ENCODE measurements at places on chromosomes 7 and 10.

- DNase-seq, result no peak
These were observed 27.7 kb downstream of the PPP2R2D start for GRCh38 chr10:131928248-131929095.

- no peak for DNase-seq
These were observed 55.3 kb downstream of the RASGEF1A start for GRCh38 chr10:43211431-43212042.

DNA sequence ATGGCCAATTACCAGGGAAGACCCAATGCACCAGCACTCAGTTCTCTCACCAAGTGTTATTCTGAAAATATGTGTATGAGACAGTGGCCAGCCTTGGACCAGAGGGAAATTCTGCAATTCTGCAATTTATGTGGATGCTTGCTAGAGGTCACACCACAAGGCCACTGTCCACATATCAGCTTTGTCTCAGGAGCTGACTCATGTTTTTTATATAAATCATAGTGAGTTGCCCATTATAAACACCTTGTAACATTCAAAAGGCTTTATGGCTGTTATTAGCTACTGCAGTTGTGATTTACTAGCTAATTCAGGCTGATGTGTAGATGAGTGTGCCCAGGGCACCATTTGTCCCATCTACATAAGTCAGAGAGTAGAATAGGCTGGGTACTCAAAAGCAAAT is 649.0 kb downstream of the LRMDA start:
- DNase-seq, result no peak

DNA sequence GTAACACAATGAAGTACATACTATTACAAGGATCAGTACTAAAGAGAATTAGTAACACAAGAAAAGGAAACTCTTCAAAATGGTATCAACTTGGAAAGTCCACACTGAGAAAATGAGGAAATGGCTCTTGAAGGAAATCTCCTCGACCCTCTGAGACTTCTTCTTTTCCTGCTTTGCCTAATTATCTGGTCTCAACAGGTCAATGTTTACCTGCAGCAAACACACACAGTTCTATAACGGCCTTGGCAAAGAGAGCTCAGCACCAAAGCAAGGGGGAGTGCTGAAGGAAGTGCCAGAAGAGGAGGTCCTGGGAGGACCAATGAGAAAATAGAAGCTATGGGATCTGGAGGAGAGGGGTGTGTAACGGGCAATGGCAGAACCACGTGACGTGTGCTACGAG is 21.9 kb downstream of the CHCHD3 start:
- DNase-seq, result no peak

- DNase-seq, result no peak
These were observed 23.8 kb downstream of the ENO4 start for GRCh38 chr10:116873134-116873533.

GRCh38 chr7:131057794-131058070 is 269.9 kb upstream of the MKLN1 start:
- no peak for DNase-seq

- no peak for DNase-seq
These were observed 1454.8 kb upstream of the LRRTM3 start for GRCh38 chr10:65470986-65471385.

GRCh38 chr10:5504146-5505072 is 5.0 kb upstream of the CALML5 start:
- DNase-seq, result no peak

DNA sequence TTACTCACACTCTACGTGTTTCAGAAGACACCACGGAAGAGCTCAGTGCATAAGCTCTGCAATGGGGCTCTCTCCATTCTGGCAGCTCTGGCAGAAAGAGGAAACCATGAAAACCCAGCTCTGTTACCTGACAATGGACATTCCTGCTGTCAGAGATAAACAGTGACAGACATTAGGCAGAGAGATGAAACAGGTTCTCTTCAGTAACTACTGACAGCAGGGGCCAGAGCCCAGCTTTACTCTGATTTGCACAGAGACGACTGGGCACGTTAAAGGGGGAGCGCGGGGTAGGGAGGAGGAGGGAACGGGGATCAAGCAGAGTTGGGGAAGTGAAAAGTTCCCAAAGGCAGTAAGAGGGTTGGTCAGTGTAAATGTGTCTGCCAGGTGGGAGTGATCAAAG is 206.1 kb downstream of the RAMP3 start:
- DNase-seq, result no peak

GRCh38 chr10:90407131-90407530 is 450.7 kb downstream of the HTR7 start:
- DNase-seq, result no peak

DNA sequence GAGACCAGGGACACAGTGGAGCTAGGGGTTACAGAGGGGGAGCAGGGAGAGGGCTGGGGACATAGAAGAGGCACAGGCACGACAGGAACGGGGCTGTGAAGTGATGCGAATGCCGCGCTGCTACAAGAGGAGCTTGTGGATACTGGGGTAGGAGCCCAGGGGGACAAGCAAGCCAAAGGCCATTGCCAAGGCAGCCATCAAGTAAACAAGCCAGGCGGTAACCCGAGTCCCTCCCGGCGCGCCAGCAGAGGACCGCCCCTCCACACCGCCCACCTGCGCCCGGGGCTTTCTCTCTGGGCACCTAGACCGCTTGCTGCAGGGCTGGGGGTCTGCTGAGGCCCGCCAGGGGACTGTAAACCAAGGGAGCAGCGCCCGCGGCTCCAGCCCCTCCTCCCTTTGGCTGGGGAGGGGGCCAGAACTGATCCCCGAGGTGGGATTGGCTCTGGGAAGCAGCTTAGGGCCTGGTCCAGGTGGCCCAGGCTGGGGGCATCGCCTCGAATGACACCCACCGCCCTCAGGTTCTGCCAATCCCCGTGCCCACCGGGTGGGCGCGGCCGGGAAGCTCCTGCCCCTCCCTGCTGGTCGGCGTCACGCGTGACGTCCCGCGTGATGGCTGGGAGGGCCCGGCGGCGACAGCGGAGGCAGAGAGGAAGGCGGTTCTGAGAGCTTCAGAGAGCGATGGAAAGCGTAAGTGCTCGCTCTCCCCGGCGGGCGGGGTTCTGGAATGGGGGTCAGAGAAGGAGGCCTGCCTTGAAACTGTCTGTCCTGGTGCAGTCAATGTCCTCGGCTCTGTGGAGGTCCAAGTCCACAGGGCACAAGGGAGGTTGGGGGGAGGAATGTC is 982 bp downstream of the SFXN3 start:
- no peak for DNase-seq

DNA sequence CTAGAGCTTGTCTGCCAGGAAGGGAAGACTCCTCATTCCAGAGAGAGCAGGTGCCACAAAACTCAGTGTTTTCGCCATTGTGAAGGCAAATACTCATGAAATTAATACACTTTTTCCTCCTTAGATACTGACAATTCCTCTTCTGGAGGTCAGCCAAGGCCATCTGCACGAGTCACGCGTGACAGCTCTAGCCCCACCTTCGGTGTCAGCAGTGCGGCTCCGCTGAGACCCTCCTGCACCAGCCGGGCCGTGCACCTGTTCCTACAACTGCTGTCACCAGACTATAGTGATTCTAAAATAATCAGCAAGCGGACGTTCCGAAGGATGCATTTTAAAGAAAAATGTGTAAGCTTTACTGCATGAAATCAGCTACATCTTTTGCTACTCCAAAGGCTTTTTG is 127.7 kb downstream of the DIP2C start:
- no peak for DNase-seq

- no peak for DNase-seq
These were observed 86.5 kb upstream of the GRB10 start for GRCh38 chr7:50869108-50869725.

DNA sequence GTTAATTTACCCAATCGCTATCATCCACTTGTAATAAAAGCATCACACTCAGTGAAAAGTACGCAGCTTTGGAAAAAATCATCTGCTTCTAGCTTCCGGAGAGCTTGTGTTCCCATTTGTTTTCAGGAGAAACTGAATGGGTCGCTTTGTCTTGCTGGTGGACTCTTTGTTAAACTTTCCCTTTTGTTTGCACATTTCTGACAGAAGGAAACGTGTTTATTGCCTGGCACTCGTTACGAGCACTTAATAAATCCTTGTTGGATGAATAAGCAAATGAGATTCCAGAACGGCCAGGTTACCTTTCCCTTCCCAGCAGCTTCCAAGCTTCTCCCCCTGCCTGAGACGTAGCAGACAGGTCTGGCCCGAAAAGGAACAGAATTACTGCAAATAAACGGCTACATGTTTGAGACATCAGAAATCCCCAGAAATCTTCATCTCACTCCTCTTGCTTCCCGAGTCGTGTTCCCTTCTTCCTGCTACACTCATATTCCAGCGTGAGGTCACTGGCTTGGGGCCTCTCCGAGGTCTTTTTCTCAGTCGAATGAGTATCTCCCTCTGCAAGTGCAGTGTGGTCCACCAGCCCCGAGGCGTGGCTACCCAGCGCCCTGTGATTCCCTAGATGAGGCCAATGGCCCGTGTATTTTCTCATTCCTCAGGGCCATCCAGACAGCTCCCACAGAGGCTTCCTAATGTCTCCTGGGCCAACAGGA is 167.2 kb downstream of the FRMD4A start:
- DNase-seq, result no peak

GRCh38 chr7:92547579-92547978 is 19.0 kb downstream of the RBM48 start:
- no peak for DNase-seq

- no peak for DNase-seq
These were observed 236.1 kb downstream of the PTPRN2 start for GRCh38 chr7:158351481-158351880.

GRCh38 chr7:82268632-82269031 is 174.9 kb downstream of the CACNA2D1 start:
- no peak for DNase-seq

GRCh38 chr7:80600046-80600445 is 38.4 kb upstream of the CD36 start:
- no peak for DNase-seq

DNA sequence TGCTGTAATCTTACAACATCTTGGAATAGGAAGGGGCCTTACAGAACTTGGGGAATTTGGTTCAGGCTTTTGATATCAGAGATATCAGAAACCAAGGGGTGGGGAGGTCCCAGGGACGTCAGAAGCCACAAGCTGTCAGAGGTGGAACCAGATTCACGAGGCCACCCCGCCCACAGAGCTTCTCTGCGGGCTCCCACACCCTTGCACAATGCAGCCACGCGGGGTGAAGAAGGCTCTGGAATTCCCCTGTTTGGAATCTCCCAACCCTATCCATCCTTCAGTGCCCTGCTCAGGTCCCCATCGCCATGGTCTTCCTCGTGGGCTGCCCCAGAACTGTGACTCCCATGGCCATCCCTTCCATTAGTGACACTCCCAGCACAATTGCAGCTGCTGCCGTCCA is 247.1 kb upstream of the SHH start:
- DNase-seq, result no peak

DNA sequence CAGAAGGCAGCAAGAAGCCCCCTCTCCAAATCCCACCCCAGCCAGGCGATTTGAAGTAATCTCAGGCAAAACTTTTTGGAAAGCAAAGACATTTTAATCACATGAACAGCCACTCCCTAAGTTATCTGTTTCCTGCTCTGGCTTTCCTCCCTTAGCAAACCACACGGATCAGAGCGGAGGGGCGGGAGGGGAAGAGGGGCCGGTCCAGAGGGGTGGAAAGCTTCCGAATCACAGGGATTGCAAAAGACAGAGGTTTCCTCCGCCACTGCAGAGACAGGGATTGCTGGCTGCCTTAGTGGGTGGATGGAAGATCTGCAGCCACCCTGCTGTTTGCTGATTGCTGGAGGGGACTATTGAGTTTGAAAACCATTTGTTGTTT is 41.2 kb downstream of the ZCCHC24 start:
- no peak for DNase-seq

GRCh38 chr7:47477191-47478016 is 104.5 kb downstream of the TNS3 start:
- DNase-seq, result no peak

All from NCI-H2081 treated with DMSO at 0.1 percent for 48 hours (cell line).